ENCODE measurements at places on chromosomes 12 and 14. TPM values are rescaled to one million over a fixed set of nuclear protein-coding genes. Genes with fewer than 3 reads are reported as not detected.

DNA sequence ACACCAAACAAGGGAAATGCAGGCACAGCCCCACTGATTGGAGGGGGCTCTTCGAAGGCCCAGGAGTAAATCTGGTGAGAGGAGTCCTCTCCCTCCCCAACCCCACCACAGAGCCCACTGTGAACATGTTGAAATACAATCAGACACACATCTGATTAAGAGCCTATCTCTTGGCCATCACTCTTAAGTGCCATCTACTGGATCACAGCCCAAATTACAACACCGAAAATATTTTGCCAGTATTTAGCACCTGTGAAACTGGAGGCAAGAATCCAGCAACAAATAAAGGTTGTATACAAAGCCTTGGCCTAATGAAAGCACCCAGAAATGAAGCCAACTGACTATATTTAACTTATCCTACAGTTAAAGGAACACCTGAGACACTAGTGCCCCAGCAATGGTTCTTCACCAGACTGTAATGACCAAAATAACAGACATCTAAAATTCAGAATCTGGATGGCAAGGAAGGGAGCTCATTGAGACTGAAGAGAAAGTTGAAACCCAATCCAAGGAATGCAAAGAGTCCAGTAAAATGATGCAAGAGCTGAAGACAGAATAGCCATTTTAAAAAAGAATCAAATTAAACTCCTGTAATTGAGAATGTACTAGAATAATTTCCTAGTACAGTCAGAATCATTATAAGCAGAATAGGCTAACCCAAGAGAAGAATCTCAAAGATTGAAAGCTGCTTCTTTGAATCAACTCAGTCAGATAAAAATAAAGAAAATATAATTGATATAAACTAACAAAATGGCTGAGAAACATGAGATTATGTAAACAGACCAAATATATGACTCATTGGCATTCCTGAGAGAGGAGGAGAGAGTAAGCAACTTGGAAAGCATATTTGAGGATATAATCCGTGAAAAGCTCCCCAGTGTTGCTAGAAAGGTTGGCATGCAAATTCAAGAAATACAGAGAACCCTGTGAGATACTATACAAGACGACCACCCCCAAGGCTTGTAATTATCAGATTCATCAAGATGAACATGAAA, 1117.0 kb downstream of the FLRT2 start:
- H3K4me1 ChIP-seq, result no peaks in the 10 kb centered on the region
- peak; percentile 23 for DNase-seq

DNAL1 gene
- total RNA-seq, result 28.1 TPM

GRCh38 chr14:72451054-72451972, 442.6 kb downstream of the DPF3 start:
- peaks cover 39% of the 10 kb centered on the region for H3K4me1 ChIP-seq
- peak overlapping the region; percentile 3 for H3K4me3 ChIP-seq
- no peaks in the 10 kb centered on the region for H3K27me3 ChIP-seq
- H3K36me3 ChIP-seq, result no peaks in the 10 kb centered on the region

RNASE3 gene
- total RNA-seq, result not detected

DNA sequence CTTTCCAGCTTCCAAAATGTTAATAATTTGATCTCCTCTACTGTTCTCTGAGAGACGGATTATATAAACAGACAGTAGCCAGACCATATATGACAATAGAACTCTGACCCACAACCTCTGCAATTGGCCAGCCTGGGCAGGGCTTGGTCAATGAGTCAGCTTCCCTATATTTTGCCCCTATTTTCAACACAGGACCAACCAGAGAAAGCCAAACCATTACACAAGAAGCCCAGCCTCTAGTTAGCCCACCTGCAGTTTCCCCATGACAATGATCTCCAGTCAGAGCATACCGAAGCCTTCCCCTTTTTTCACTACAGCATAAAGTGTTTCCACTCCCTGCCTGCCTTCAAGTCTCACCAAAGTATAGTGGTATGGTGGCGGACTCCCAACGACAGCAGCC, 7.6 kb upstream of the EXD2 start:
- H3K27ac ChIP-seq, result no peak overlapping the region
- peaks cover 64% of the 10 kb centered on the region for H3K27me3 ChIP-seq

GRCh38 chr14:95311752-95312151, 8.0 kb downstream of the CLMN start:
- no peak overlapping the region for H3K27ac ChIP-seq
- no peaks in the 10 kb centered on the region for H3K36me3 ChIP-seq
- peak; percentile 46 for DNase-seq
- H3K4me1 ChIP-seq, result peaks cover 5% of the 10 kb centered on the region
- H3K27me3 ChIP-seq, result no peaks in the 10 kb centered on the region

DNA sequence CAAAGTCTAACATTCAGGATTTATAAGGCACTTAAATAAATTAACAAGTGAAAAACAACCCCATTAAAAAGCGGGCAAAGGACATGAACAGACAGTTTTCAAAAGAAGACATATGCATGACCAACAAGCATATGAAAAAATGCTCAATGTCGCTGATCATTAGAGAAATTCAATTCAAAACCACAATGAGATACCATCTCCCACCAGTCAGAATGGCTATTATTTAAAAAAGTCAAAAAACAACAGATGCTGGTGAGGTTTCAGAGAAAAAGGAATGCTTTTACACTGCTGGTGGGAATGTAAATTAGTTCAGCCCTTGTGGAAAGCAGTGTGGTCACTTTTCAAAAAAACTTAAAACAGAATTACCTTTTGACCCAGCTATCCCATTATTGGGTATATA, 60.7 kb upstream of the BDKRB2 start:
- no peaks in the 10 kb centered on the region for H3K27me3 ChIP-seq
- H3K4me3 ChIP-seq, result no peak overlapping the region
- no peak for DNase-seq
- H3K4me1 ChIP-seq, result no peaks in the 10 kb centered on the region
- no peak overlapping the region for H3K27ac ChIP-seq

GRCh38 chr14:98375566-98375965, 896.4 kb downstream of the BCL11B start:
- no peaks in the 10 kb centered on the region for H3K4me1 ChIP-seq
- no peak overlapping the region for H3K27ac ChIP-seq
- no peaks in the 10 kb centered on the region for H3K36me3 ChIP-seq

KRT79 gene
- total RNA-seq, result not detected

GRCh38 chr14:99522934-99523703, 41.9 kb downstream of the CCNK start:
- H3K4me3 ChIP-seq, result no peak overlapping the region
- no peak for DNase-seq
- peaks cover 11% of the 10 kb centered on the region for H3K4me1 ChIP-seq
- H3K27me3 ChIP-seq, result no peaks in the 10 kb centered on the region

DNA sequence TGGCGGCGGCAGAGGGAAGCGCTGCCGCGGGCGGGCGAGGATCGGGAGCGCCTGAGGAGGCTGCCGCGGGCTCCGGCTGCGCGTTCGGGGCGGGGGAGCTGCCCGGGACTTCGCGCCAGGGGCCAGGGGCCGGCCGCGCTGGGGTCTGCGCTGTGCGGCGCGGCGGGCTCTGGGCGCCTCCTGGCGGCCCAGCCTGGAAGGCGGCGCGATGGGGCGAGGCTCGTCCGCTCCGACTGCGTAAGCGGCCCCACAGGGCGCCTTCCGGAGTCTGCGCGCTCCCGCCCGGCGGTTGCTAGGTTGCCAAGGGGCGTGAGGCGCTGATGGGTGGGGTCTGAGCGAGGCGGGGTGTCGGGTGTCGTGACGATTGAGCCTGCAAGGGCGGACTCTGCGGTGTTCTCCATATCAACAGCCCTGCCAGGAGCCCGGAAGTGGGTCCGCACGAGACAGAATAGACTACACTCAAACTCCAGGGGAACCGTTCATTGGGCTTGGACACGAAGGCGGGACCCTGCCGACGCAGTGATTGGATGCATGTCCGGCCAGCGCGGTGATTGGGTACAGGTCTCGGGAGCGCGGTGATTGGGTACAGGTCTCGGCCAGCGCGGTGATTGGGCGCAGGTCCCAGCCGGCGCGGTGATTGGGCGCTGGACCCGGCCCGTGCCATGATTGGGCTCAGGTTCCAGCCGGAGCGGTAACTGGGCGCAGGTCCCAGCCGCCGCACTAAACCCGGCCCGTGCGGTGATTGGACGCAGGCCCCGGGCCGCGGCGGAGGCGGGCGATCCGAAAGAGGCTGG, at the start of gene TEDC1:
Gene TEDC1 (plus strand): TSS at position 675 of the 794 bp plus-strand sequence. CDS start 130 bp downstream, outside the sequence.
- DNase-seq, result peak; percentile 100
- peak within 1 kb of the TSS; percentile 83 for H3K4me3 ChIP-seq
- no peaks in the 10 kb centered on the region for H3K27me3 ChIP-seq

GRCh38 chr14:32542507-32542906, 213.4 kb downstream of the AKAP6 start:
- H3K4me3 ChIP-seq, result no peak overlapping the region
- no peaks in the 10 kb centered on the region for H3K36me3 ChIP-seq
- no peaks in the 10 kb centered on the region for H3K4me1 ChIP-seq
- H3K27me3 ChIP-seq, result peaks cover 3% of the 10 kb centered on the region
- H3K27ac ChIP-seq, result no peak overlapping the region

CLEC6A gene
- not detected for total RNA-seq

DNA sequence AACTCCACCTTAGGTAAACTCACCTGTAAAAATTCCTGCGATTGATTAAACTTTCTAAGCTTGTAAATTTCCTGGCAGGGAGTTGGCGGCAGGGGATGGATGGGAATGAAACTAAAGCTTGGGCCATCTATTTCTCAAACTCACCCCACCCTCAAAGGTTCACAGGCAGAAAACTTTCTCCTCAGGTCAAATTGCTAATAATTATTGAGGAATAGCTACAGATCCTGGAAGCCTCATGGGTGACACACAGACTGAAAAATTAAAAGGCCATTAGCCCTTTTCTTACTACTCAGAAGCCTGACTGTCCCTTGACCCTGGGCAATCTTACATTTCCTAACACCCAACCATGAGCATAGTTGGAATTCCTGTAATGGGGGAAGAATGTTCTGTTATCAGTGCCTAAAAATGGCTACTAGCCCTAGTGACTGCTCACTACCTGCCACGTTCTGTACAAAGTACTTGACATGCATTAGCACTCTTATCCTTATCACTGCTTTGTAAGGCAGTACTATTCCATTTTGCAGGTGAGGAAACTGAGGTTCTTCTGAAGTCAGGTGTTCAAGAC, 12.4 kb upstream of the SYNDIG1L start:
- no peaks in the 10 kb centered on the region for H3K4me1 ChIP-seq
- H3K27me3 ChIP-seq, result peaks cover 19% of the 10 kb centered on the region
- H3K27ac ChIP-seq, result no peak overlapping the region
- H3K4me3 ChIP-seq, result no peak overlapping the region
- no peak for DNase-seq

DNA sequence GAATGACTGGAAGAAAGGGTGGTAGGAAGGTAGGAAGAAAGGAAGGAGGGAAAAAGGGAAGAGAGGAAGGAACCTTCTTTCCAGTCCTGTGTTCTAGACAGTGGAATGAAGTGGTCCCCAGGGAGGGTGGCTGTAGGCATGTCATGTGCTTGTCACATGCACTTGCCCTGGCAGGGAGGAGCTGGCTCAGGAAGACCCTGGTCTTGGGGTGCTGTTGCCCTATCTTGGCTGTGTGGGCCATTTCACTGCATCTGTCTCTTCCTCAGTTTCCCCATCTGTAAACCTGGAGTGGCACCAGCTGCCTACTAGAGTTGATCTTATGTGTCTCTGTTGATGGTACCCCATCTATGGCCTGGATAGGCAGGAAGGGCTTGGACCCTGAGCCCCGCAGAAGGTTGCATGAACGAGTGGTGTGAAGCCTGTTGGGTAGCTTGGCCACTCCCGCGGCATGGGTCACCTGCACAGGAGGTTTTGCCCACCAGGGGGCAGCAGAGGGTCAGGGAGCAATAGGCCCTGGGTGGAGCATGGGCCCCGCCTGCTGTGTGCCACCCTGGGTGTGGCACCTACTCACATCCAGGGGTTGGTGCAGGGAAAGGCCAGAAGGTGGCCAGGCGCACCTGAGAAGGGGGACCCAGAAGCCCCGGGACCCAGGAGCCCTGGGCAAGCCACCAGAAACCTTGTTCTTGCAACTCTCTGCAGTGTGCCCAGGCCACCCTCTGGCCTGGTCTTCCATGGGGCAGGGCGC, 25.1 kb downstream of the MEG3 start:
- no peaks in the 10 kb centered on the region for H3K36me3 ChIP-seq
- peaks cover 17% of the 10 kb centered on the region for H3K4me1 ChIP-seq
- DNase-seq, result peak; percentile 76
- H3K4me3 ChIP-seq, result no peak overlapping the region

Data from A673 (cell line).